ENCODE measurements at places on chromosomes 7 and 10. TPM values are rescaled to one million over a fixed set of nuclear protein-coding genes. Genes with fewer than 3 reads are reported as not detected.

GRCh38 chr7:105261689-105262088 lies 127.0 kb downstream of the SRPK2 start:
- DNase-seq = no peak

CARD11 gene
- total RNA-seq = not detected

- DNase-seq = no peak
These were observed 19.1 kb downstream of the CYCS start for GRCh38 chr7:25105911-25106310.

GRCh38 chr7:96599288-96599936 lies 110.2 kb downstream of the SEM1 start:
- DNase-seq = no peak

DNA sequence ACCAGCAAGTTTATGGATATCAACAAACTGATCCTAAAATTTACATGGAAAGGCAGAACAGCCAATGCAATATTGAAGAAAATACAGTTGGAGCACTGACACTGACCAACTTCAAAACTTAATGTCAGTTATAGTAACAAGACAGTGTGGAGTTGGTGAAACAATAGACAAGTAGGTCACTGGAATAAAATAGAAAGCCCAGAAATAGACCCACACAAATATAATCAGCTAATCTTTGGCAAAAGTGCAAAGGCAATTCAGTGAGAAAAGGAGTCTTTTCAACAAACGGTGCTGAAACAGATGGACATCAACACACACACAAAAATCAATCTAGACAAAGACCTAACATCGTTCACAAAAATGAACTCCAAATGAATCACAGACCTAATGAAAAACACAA lies 13.8 kb downstream of the RSU1 start:
- DNase-seq = no peak

DNA sequence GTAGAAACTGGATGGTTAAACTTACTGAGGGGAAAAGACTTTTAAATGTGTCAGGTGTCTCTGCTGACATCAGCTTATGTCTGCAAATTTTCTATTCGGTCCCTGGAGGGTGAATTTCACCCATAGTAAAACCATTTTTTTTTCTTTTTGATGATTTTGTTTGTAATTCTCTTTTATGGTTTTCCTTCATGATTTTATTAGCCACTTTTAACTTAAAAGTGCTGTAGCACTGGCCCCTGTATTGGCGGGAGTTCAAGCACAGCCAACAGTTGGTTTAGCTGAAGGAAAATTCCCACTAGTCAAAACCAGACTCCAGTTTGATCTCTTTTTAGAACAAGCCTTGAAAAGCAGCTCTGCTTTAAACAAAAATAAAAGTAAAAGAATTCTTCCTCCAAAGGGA lies 5.0 kb upstream of the ITGA8 start:
- no peak for DNase-seq

DNA sequence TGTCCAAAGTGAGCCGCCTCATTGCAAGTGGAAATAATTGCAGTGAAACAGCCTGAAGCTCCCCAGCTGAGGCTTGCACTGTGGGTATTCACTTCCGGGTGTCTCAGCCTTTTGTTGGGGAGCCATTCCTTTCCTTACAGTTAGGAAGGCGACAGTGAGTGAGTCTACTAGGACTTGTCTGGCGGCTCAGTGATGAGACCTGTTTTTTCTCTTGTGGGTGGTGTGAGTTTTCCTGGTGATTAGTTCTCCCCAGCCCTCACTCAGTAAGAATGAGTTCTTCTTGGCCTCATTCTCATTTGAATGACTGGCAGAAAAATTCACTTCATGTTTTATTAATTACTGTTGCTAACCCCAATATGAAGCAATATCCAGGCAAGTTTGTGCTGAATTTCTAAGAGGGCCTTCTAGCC lies 2.6 kb downstream of the PGAM1 start:
- no peak for DNase-seq
